ENCODE measurements at places on chromosomes 2 and 18. TPM values are rescaled to one million over a fixed set of nuclear protein-coding genes. Genes with fewer than 3 reads are reported as not detected.

The TLX2 gene
- 3.8 TPM for total RNA-seq

The TTC39C gene
- total RNA-seq, result 49.3 TPM

The LYG2 gene
- not detected for total RNA-seq

The COLEC12 gene
- 14.1 TPM for total RNA-seq

The SERPINB11 gene
- not detected for total RNA-seq

The RSAD2 gene
- total RNA-seq, result 11.5 TPM

The SF3B6 gene
- 74.5 TPM for total RNA-seq

The TM4SF20 gene
- total RNA-seq, result not detected

The POTEC gene
- total RNA-seq, result not detected

The TUBA3E gene
- total RNA-seq, result not detected

The MYOM1 gene
- total RNA-seq, result 2.8 TPM

- peak; percentile 20 for DNase-seq
Measured at GRCh38 chr2:42464631-42465030, 29.2 kb downstream of the KCNG3 start.

GRCh38 chr2:2568411-2568810 is 237.3 kb upstream of the MYT1L start:
- DNase-seq, result no peak

- DNase-seq, result no peak
Measured at GRCh38 chr2:199743415-199744120, 107.4 kb downstream of the FTCDNL1 start.

DNA sequence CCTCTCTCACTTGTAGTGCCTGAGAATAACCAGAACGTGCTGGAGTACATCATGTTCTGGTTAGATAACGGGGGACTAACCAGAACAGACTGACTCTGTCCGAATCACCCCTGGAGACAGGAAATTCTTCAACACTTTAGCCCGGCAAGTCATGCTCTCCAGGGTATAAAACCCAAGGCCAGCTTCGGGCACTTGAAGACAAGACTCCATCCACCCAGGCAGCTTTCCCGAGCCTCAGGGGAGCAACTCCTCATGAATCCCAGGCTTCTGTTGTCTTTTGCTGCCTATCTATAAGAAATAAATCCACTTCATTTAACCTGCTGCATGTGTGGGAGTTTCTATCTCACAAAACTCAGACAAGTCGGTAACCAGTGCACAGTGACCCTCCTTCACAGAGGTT is 99.6 kb downstream of the KCNF1 start:
- DNase-seq, result no peak

GRCh38 chr2:128413014-128413717 is 94.5 kb upstream of the HS6ST1 start:
- DNase-seq, result no peak

GRCh38 chr2:118698564-118698963 is 148.9 kb downstream of the EN1 start:
- no peak for DNase-seq

DNA sequence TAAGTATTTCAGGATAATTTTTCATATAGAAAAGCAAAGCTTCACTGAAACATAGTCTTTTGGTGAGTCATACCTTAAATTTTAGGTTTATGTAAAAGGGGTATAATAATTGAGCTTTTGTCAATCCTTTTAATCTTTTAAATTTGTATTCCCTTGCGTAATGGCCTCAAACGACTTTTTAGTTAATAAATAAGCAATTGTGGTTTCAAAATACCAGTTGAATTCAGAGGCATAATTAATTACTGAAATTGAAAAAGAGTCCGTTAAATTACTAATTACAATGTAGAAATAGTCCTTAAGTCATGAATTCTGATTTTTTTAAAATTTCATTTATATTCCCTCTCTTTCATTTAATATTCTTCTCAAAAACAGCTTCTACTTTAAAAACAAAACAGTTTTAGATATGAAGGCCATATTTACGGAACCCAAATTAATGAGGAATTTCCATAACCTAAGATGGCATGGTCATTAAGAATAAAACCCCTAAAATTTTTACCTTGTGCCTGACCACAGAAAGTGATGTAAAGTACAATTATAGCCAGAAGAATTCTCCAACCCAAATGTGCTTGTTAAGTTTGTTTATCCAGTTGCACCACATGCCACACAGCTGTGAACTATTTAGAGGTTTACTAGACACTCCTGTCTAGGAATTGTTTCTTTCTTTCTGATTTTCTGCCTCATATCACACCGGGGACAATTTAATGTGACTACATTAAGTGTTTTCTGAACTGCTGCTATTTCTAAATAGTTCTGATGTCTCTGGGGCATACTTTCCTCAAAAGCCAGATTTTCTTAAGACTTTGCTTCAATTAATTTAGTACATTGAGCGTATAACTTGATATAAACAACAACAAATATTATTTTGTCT is 60.7 kb upstream of the ITGA4 start:
- DNase-seq, result no peak

- DNase-seq, result no peak
Measured at GRCh38 chr2:1795261-1796231, 51.2 kb upstream of the PXDN start.

- peak; percentile 48 for DNase-seq
Measured at GRCh38 chr2:230134496-230135129, 65.9 kb upstream of the SLC16A14 start.

DNA sequence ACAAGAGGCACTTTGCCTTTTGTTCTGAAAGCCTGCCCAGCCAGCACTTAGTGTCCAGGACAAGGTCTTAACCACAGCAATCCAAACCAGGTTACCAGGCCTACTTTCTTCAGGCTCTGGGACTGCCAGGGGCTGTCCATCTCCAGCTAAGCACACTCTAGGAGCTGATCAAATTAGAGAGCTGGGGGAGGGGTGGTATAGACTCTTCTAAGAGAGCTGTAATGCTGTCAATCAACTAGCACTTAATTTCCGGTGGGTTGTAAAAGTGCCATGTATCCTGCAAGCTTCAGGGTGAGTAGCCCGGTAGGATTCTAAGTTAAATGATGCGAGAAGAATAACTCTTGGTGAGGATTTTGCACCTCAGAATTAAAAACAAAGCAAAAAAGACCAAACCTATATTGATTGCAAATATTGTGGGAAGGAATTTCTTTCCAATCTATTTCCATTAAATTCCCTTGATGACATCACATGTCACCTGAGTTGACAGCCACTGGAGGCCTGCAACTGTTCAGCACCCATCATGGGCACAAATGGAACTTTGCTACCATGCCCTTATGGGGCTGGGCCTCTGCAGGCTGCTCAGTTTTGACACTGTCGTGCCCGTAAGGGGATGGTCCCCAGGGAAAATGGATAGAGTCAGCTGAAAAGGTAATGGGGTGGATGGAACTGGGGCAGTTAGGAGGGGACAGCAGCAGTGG is 8.7 kb upstream of the COX7A2L start:
- no peak for DNase-seq

- no peak for DNase-seq
Measured at GRCh38 chr18:67260841-67261240, 255.7 kb downstream of the DSEL start.

DNA sequence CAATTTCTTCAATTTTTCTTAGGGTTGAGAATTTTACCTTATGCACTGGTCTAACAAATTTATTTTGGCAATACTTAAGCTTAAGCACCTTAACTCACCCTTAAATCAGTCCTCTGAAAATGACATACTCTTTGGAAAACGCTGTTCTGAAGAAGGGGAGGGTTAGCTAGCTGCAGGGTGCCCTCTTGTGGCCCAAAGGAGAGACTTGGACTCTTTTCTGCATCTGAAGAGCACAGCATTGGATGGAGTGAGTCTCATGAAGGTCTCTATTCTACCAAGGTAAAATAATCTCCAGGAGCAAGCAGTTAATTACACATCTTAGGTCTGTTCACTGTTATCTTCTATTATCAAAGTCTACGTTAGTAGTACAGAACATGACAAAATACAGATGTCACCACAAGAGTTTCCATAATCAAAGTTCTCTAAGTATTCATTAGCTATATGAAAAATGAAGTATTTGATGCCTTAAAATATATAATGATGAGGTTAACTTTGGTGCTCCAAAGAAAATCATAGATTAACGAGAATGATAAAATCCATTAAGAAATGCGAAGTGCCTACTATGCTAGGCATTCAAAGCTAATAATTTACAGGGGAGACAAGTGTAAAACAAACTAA is 24.4 kb downstream of the PUM2 start:
- peak; percentile 72 for DNase-seq

GRCh38 chr2:144596073-144596871 is 76.4 kb upstream of the ZEB2 start:
- DNase-seq, result no peak

DNA sequence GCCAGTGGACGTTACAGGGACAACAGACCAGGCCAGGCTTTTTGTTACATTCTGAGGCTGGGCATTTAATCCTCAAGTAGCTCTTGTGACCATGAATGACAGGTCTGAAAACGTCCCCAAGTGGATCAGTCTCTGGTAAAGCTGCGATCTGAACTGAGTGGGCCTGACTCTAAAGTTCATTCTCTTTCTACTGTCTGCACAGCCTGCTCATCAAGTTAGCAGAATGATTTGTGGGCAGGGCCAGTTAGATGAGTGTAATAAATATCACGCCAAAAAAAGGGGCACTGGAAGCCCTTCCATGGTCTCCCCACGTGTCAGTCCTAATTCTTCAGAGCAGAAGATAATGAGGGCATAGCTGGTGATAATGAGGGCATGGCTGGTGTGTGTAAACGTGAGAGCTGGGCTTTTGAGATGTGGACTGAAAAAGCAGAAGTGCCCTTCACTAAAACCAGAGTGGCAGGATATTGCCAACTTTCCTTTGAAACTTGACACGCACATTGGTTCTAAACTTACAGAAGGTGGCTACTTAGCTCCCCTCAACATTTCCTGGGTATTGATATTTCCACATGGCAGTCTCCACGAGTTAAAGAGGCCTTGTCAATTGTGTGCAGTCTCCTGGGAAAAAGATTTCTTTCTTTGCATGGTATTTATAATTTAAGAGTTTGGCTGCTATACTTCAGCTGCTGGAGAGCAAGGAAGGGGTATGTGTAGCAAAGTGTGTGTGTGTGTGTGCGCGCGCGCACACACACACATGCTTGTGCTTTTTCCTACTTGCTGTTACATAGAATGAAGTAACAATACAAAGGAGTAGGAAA is 72.7 kb upstream of the LYPD6B start:
- no peak for DNase-seq

- no peak for DNase-seq
Measured at GRCh38 chr2:174510583-174511189, 23.9 kb upstream of the GPR155 start.

DNA sequence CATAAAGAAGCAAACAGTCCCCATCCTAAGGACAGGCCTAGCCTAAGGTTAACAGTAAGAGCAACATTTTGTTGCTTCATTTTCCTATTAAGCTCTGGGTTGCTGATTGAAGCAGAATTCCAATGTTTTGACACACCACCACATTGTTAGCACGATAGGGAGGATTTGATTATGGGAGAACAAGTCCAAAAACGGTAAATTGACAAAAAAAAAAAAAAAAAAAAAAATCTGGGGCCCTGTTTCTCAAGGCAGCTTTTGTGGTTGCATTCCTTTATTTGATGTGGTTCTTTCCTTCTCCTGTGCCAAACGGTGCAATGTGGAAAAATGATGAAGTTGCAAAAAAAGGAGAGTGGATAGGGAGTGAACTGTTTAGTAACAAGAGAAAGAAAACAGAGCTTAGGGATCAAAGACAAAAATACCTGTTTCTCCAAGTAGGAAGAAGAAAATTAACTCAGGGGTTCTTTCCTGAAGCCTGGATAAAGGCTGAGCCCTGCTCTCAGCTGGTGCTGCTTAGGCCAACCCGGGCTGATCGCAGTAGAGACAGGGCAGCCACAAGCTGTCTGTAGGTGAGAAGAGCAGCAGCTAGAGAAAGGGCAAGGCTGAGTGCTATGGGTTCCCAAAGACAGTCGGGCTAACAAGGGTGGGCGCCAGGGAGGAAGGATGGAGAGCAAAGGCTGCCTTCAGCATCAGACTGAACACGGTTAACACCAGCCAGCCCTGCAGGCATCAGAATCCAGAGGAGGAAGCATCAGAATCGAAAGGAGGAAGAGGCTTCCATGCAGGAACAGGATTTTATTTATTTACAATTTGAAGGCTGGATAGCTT is 167.8 kb upstream of the FOSL2 start:
- DNase-seq, result no peak

DNA sequence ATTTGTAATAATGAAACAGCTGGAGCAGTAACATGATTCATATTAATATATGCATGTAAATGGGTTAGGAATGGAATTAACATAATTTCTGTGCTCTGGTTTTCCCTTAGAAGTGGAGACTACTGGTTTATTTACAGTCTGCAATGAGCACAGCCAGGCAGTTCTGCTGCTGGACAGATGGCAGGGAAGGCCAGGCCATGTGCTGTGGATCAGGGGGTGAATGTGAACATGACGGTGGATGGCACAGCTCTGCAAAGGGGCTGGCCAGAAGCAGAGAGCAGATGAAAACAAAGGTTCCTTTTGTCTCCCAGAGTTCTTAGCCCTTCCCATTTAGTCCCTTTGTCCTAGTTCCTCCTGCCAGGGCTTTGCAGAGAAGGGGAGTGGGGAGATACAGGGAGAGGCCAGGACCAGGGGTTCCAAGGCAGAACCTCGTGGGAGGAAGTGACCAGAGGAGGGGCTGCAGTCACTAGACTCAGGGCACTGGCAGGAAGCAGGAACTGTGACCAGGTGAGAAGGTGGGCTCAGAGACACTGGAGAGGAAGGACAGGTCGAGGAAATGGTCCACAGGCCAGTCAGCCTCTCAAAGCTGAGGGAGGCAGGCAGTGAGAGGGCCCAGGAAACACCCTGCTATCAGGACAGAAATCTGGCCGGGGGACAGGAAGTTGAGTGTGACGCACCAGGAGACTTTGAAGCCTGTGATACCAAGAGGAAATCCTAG is 112.9 kb upstream of the ATP8B1 start:
- DNase-seq, result no peak

GRCh38 chr2:70527447-70528080 is 26.1 kb downstream of the TGFA start:
- DNase-seq, result no peak

GRCh38 chr2:239791526-239792404 is 233.4 kb downstream of the NDUFA10 start:
- no peak for DNase-seq

- DNase-seq, result no peak
Measured at GRCh38 chr18:67290421-67290820, 226.1 kb downstream of the DSEL start.

GRCh38 chr18:11733031-11733430 is 44.0 kb downstream of the GNAL start:
- peak; percentile 76 for DNase-seq

GRCh38 chr2:98348066-98348561 is 1.9 kb downstream of the CNGA3 start:
- no peak for DNase-seq

DNA sequence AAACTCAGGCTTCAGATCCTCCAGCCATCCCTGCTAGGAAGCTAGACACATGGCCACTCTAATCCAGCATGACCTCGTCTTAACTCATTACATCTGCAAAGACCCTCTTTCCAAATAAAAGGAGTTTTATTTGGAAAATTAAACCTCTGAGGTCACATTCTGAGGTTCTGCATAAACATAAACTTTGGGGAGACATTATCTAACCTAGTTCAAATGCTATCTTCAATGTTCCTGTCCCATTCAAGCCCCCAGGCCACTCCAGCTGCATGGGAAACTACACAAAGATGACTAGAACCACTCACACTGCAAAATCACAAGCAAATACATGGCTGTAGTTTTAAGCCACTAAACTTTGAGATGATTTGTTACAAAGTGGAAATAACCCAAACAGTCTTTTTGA is 99.0 kb upstream of the RNF152 start:
- DNase-seq, result no peak

GRCh38 chr2:286774-287392 is 1.0 kb downstream of the ALKAL2 start:
- DNase-seq, result peak; percentile 51

All from adrenal gland (tissue), 19 donors.